ENCODE measurements at places on chromosomes 3 and 15.

- no peak for DNase-seq
Measured at GRCh38 chr3:129543156-129543790, at the start of gene H1-8. Gene H1-8, plus strand, starts transcription at chr3:129543175. Its CDS starts 44 bp downstream, at chr3:129543219.

- peak; percentile 71 for DNase-seq
Measured at GRCh38 chr3:20054549-20054987, 14.3 kb downstream of the KAT2B start.

- DNase-seq, result no peak
Measured at GRCh38 chr3:11386465-11387113, 114.4 kb downstream of the ATG7 start.

GRCh38 chr3:149382101-149382467 is 4.6 kb upstream of the TM4SF1 start:
- peak; percentile 90 for DNase-seq

DNA sequence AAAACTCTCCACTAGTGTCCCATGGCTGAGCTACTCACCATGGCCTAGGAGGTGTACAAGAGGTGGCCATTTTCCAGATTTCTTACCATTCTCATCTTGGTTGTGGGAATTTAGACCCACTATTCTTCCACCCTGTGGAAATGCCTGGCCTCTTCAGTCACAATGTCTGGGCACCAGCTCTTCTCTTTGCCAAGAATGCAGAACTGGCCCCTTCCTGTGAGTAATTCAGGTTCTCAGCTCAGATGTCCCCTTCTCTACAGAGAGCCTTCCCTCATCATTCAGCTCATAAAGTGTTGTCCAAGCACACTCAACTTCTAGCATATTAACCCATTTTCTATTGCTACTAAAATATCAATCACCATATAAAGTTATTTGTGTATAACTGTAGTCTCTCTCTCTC is 575.5 kb upstream of the KCNMB2 start:
- DNase-seq, result no peak

- DNase-seq, result no peak
Measured at GRCh38 chr15:82751308-82751707, 41.6 kb upstream of the AP3B2 start.

DNA sequence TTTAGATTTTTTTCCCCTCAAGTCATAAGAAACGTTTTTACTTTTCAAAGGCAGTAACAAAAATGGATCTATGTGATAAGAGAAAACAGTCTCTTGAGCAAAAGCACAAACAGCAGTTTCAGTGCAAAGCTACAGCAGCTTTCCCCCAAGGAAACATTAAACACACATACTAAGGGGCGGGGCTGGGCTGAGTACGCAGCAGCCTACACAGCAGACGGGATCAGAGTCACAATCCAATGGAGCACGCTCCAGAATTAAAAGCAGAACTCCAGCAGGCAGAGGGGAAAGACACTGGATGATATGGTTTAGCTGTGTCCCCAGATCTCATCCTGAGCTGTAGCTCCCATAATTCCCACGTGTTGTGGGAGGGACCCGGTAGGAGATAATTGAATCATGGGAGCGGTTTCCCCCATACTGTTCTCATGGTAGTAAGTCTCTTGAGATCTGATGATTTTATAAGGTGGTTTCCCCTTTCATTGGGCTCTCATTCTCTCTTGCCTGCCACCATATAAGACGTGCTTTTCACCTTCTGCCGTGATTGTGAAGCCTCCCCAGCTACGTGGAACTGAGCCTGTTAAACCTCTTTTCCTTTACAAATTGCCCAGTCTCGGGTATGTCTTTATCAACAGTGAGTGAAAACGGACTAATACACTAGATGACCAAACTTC is 116.2 kb upstream of the SLCO3A1 start:
- DNase-seq, result no peak

DNA sequence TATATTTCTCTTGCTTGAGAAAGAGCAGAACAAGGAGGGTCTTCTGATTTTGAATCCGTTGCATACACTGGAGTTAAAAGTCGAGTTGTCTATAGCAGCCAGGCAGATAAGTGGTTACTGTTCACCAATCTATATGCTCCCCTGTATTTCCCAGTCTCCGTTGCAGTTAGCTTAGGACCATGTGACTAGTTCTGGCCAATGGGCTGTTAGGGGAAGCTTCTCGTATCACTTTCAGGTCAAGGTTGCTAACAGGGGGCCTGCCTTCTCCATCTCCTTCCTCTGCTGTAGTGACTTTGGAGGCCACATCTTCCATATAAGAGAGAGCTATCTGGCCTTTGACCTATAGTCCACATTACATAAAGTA is 188.5 kb upstream of the KBTBD8 start:
- DNase-seq, result no peak

DNA sequence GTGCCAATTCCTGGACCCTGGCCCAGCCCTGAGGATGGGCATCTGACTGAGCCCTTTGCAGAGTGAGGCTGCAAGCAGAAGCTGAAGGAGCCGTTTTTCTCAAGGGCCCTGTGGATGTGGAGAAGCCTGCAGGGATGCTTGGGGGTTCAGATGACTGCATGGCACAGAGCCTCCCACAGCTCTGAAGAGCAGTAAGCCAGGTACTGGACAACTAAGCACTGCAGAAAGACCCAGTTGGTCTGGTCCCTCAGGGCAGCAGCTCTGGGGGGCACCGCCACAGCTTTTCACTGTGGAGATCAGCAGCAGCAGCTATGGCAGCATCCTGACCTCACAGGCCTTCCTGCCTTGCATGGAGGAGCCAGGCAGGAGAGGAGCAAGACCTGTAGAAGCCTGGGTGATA is 67.6 kb downstream of the CRYGS start:
- no peak for DNase-seq

DNA sequence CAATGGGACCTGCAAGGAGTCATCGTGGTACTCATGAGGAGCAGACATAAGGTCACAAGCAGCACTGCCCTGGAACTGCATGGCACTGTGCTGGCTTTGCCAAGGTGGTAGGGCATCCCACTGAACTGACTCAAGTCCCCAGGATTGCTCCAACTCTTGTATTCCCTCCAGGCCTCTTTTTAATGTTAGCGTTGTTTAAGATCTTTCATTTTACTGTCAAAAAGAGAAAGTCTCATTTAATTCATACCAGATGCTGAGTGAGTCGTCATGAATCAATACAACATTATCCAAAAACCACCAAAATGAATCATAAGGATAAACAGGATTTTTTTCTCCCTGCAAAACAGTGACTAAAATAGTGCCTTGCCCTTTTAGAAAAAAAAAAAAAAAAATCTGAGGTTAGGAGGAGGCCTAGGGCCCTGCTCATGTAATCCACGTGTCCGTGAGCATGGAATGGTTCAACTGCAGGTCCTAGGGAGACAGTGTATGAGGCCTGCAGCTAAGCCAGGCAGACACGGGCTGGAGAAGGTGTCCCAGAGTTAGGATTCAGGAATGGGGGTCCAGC is 36.7 kb upstream of the BLM start:
- peak; percentile 95 for DNase-seq

DNA sequence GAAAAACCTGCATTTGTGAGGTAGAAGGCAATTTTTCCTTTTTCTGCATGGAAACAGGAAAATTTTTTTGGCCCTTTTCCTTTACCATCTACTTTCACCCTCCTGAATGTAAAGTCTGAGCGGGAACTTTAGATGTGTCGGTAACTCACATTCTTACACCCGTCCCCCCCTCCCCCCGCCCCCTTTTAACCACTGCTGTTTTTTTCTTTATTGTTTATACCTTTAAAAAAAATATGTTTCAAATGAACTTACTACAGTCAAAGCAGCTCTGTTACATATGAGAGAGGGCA is 487 bp upstream of the HES1 start:
- DNase-seq, result no peak

GRCh38 chr3:130644628-130645253 is 101.9 kb downstream of the PIK3R4 start:
- no peak for DNase-seq

GRCh38 chr15:55499151-55499550 is 8.9 kb downstream of the DNAAF4 start:
- no peak for DNase-seq

DNA sequence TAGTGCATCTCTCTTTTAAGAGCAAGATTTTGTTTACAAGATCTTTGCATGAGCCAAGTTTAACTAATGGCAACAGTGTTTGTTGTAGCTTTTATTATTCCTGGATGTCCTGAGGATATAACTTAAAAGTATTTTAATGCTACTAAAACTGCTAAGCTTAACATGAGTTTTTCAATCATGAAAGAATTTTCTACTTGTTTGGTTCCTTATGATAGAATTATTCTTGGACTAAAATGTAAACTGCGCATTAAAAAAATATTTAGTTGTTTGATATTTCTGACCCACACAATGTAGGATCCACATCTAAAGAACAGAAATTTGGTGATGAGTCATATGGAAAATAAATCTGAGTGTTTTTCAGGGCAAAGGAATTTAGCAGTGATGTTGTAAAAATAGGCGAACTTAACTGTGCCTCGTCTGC is 70.8 kb downstream of the RAP2B start:
- DNase-seq, result peak; percentile 77

GRCh38 chr3:124766113-124767095 is 36.2 kb downstream of the UMPS start:
- DNase-seq, result no peak

- DNase-seq, result peak; percentile 80
Measured at GRCh38 chr15:81160312-81161159, 26.5 kb downstream of the CFAP161 start.

DNA sequence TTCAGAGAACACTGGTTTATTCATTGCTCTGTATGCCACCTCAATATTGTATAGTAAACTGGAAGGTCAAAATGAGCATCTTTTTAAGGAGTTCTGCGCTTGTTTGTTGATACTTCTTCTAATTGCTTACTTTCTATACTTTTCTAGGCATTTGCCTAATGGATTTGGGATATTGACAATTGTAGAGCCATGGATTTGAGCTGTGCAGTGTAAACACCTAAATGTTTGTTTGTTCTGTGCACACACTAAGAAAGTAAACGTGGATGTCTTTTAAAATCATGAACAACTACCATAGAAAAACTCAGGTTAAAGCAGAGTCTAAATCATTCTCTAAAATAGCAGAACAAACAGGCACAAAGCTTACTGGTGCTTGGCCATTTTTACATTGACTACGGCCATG is 436.6 kb upstream of the GBE1 start:
- DNase-seq, result no peak

GRCh38 chr3:186719945-186720739 is 3.0 kb downstream of the KNG1 start:
- DNase-seq, result peak; percentile 11

GRCh38 chr15:68201879-68202261 is 3.3 kb downstream of the CALML4 start:
- DNase-seq, result no peak

DNA sequence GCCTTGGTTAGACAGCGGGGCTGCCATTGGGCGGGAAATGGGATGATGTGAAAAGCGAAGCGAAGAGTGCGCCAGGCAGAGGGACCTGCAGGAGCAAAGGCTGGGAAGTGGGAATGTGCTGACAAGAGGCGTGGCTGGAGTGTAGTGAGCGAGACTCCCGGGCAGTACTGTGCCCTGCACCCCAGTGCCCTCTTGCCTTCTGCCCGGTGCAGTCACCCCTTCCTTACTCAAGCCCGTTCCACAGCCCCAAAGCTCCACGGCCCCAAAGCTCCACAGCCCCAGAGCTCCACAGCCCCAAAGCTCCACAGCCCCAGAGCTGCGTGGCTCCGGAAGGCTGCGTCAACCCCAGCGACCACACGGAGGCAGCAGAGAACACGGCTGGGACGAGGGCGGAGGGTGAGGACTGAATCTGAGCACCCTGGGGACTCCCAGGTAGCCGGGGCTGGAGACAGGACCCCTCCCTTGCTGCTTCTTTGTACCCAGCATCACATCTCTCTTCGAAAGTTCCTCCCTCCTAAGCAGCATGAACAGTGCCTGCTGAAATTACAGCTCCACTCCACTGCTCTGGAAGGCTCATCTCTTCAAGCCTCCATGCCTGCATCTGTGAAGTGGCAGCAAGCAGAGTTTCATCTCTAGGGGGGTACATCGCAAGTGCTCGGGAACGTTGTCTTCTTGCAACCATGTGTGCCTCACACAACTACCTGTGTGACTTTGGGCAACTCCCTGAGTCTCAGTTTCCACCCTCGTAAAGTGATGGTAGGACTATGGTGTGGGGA is 108.9 kb downstream of the FBLN2 start:
- peak; percentile 31 for DNase-seq

GRCh38 chr3:54966979-54967378 is 39.1 kb upstream of the LRTM1 start:
- DNase-seq, result no peak

DNA sequence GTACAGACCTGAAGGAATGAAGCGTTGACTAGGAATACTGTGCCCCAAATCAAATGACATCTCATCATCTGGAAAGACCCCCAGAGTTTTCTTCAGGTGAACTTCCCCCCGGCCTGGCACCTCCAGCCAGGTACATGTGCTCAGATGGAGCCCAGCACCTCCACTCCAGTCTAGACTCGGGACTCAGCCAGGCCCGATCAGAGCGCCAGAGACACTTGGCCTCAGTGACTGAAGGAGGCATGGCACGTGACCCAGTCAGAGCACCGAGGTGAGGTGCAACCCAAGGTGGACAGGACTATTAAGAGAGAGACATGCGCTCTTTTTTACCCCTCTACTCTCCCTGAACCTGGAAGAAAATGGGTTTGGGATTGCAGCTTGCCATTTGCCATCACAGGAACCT is 48.5 kb downstream of the CD47 start:
- no peak for DNase-seq

GRCh38 chr3:126997455-126998038 is 14.6 kb downstream of the PLXNA1 start:
- no peak for DNase-seq

DNA sequence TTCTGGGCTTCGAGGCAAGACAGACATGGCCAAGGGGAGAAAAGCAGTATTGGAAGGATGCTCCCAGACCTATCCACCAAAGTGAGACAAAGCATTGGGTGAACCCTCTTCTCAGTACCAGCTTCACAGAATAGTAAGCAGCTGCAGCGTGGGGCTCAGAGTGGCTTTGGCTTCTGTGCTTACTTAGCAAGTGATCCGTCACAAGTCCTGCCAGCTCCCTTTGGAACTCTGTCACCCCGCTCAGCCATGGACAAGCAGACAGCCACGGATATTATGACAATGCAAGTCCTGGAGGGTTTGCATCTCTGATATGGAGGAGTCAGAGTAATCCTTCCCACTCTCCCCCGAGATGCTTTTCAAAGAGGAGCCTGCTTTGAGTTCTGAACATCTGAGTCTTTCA is 90.8 kb downstream of the SLCO3A1 start:
- no peak for DNase-seq

DNA sequence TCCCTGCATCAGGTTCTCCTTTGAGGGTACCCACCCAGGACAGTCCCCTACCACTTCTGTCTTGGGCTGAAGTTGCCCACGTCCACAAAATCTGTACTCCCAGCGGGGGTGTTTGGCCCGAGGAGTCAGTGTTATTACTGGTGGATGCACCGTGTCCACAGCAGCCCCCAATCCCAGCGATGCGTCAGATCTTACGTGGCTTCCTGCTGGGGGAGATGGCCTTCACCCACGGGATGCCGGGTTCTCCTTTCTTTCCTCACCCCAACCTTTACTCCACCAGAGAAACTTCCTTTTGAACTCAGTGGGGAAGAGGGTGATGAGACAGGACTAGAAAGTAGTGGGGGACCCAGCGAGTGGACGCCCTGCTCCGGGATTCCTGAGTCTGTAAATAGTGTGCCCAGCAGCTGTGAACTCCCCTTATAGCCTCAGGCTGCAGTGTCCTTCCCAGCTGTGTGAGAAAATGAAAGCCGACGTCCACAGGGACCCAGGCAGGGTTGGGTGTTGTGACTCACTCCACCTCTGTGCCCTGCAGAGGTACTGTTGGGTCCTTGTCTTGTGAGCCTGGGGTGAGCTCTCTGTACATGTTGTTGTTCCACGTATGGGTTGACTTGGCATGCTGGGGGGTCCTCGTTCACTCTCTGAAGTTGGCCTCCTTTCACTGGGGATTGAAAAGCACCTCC is 31.5 kb downstream of the CRTAP start:
- no peak for DNase-seq

GRCh38 chr15:97200161-97200560 is 760.3 kb upstream of the ARRDC4 start:
- DNase-seq, result peak; percentile 43
